HCT116 (cell line): ENCODE measurements at places on chromosomes 4 and X. TPM values are rescaled to one million over a fixed set of nuclear protein-coding genes. Genes with fewer than 3 reads are reported as not detected.

GRCh38 chr4:20368926-20369325, 117.2 kb downstream of the SLIT2 start:
- no peak overlapping the region for H3K27ac ChIP-seq
- no peak overlapping the region for H3K4me3 ChIP-seq
- H3K4me1 ChIP-seq = no peaks in the 10 kb centered on the region
- DNase-seq = no peak
- peaks cover 62% of the 10 kb centered on the region for H3K27me3 ChIP-seq

DNA sequence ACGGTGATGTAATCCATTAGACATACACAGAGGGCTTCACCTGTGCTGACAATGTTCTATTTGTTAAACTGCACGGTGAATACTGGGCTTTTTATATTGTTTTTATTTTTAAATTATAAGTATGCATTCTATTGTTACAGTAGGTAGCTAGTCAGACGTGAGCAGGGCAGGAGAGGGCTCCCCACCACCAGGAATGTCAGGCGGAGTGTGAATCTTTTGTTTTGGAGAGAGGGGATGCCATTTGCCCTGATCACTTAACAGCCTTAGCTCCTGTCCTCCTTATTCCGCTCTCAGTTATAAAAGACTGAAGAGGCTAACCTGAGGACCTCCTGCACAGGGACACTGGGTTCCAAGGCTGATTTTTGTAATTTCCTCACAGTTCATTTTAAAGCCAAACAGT, 151.6 kb upstream of the TAPT1 start:
- no peak overlapping the region for H3K27ac ChIP-seq
- H3K27me3 ChIP-seq = peaks cover 9% of the 10 kb centered on the region; the same call in 1 of the 2 replicates
- H3K4me3 ChIP-seq = no peak overlapping the region
- no peaks in the 10 kb centered on the region for H3K4me1 ChIP-seq
- DNase-seq = no peak

- H3K4me1 ChIP-seq = peaks cover 63% of the 10 kb centered on the region
- H3K27ac ChIP-seq = peak within 1 kb of the TSS; percentile 43; the same call in 1 of the 2 replicates
- no peak for DNase-seq
- H3K27me3 ChIP-seq = no peaks in the 10 kb centered on the region
- H3K36me3 ChIP-seq = no peaks in the 10 kb centered on the region
Measured at GRCh38 chrX:152897222-152898131, at the start of gene ZNF185. TSS of gene ZNF185 (plus strand) at chrX:152898067. CDS start at chrX:152914490, 16,423 bp downstream.

DNA sequence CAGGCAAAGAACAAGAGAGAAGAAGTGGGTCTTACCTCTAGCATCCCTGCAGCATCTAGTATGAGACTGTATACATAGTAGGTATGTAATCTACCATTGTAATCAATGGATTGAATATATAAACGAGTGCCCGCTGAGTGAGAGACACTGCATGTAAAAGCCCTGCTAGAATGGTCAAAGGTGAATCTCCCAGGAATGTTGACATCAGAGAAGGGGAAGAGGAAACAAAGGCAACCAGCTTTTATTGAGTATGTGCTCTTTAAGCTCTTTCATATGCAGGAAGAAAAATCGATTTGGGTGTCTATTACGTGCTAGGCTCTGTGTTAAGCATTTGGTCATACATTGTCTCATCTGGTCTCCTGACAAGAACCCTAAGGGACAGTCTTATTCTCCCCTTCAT, 91.9 kb upstream of the KLHL13 start:
- H3K27me3 ChIP-seq = no peaks in the 10 kb centered on the region
- DNase-seq = no peak
- no peaks in the 10 kb centered on the region for H3K4me1 ChIP-seq
- H3K4me3 ChIP-seq = no peak overlapping the region

GRCh38 chrX:3585719-3586118, 127.7 kb downstream of the PRKX start:
- no peaks in the 10 kb centered on the region for H3K4me1 ChIP-seq
- H3K36me3 ChIP-seq = no peaks in the 10 kb centered on the region
- H3K27me3 ChIP-seq = no peaks in the 10 kb centered on the region
- H3K27ac ChIP-seq = no peak overlapping the region
- no peak for DNase-seq

UCHL1 gene
- total RNA-seq = 0.54 TPM

TRIM61 gene
- 0.15 TPM for total RNA-seq

ENOPH1 gene
- total RNA-seq = 53.4 TPM

GABRG1 gene
- not detected for total RNA-seq

CSN1S1 gene
- total RNA-seq = not detected

XIAP gene
- total RNA-seq = 41.0 TPM
